CD4-positive, alpha-beta T cell treated with Interleukin-17A for 1 hour (primary cell): ENCODE measurements at places on chromosomes 3 and 15.
A peak's percentile ranks its signal among the peaks of the same experiment; 100 is the strongest.

DNA sequence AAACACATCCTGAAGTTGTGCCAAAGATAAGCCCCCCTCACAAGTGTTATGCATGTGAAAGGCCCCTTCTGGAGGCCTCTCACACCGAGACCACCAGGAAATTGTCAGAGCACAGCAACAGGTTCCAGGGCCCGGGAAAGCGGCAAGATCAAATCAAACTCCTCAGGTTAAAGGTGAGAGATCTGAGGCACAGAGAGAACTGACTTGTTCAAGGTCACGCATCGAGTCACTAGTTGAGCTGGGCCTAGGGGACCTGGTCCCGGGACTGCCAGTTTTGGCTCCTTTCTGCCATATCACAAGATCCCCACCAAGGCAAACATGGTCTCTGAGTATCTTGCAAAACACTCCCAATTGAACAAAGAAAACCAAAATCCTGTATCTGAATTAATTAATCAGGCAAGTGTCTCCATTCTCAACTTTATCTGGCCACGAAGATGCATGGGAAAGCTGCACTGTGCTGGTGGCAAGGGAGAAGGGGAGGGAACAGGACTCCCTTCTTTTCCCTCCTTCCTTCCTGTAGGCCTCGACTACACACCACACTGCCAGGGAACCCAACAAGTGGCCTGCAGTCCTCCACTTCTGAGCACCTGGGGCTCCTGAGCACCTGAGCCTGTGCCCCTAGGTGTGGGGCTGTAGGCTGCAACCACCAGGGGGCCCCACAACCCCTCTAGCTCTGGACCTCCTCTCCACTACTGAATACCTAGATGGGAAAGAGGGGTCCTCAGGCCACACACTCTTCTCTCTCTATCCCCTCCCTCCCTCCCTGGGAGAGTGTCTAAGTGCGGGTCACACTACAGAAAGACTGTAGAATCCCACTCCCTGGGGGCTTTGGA, 37.3 kb downstream of the ANP32A start:
- peak; percentile 68 for DNase-seq

- no peak for DNase-seq
Observed at GRCh38 chr15:43518197-43518761, 871 bp downstream of the MAP1A start.

- no peak for DNase-seq
Observed at GRCh38 chr3:50591196-50591741, 20.3 kb downstream of the CISH start.

GRCh38 chr3:186540835-186541226, 3.3 kb downstream of the CRYGS start:
- DNase-seq: no peak

- DNase-seq: no peak
Observed at GRCh38 chr15:35723120-35723847, 177.3 kb upstream of the DPH6 start.

- DNase-seq: no peak
Observed at GRCh38 chr3:172289583-172289982, 158.7 kb downstream of the GHSR start.

GRCh38 chr3:6601374-6601773, 259.5 kb upstream of the GRM7 start:
- no peak for DNase-seq

GRCh38 chr3:152051501-152052404, 178.3 kb downstream of the SUCNR1 start:
- no peak for DNase-seq

GRCh38 chr3:157807280-157807679, 298.9 kb downstream of the SHOX2 start:
- no peak for DNase-seq

DNA sequence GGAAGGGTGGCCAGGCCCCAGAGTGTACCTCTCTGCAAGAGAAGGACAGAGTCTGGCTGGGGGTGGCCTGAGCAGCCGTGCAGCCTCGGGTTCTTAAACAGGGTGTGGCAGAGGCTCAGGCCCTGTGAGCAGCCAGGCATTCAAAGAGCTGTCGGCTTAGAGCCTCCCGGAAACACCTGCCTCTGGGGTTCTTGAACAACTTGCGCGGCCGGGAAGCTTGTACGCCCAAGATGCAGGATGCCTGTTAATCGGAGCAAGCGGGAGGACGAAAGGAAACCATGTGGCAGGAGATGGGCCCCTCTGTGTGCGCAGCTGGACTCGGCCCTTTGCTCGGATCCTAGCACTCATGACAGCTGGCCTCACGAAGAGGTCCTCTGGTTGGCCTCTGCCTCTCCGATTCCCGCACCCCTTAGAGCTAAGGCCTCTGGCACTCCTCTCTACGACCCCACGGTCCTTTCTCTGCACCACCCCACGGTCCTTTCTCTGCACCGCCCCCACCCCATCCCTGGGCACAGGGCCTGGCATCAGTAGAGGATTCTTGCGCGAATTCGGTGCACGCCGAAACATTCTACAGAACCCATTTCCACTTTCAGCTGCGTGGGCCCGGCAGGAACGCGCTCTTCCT, 23.9 kb upstream of the TXNRD3 start:
- DNase-seq: no peak

DNA sequence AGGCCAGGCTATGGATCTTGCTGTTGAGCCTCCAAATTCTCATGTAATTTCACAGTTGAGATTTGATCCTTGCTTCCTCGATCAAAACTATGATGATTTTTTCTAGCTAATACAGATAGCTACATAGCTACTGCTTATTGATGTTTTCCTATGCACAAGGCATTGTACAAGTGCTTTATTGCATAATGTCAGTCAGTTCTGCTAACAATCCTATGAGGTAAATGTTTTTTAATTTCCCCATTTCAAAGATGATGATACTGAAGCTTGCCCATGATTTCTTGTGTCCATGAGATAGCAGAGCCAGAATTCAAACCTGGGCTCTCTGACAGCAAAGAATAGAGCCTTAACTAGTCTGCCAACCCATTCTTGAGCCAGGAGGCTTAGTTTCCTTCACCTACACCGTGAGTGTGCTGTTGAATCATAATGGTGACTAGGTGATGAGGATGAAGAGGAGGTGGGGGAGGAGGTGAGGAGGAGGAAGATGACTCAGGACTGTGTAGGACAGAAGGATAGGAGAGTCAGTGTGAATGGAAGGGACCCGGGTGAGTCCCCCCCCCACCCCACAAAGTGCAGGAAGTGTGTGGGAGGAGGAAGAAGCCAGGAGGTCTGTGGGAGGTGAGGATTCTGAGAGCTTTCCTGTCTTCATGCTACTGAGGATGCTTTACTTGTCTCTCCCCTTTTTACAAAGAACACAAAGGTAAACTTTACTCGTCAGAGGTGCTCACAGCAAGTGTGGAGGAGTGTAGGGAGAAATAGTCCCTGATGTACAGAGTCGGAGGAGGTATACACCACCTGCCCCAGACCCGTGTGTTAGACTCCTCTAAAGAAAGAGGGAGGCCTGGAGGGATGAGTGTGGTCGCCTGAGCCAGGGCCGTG, 3.6 kb downstream of the TAGLN3 start:
- peak; percentile 3 for DNase-seq

DNA sequence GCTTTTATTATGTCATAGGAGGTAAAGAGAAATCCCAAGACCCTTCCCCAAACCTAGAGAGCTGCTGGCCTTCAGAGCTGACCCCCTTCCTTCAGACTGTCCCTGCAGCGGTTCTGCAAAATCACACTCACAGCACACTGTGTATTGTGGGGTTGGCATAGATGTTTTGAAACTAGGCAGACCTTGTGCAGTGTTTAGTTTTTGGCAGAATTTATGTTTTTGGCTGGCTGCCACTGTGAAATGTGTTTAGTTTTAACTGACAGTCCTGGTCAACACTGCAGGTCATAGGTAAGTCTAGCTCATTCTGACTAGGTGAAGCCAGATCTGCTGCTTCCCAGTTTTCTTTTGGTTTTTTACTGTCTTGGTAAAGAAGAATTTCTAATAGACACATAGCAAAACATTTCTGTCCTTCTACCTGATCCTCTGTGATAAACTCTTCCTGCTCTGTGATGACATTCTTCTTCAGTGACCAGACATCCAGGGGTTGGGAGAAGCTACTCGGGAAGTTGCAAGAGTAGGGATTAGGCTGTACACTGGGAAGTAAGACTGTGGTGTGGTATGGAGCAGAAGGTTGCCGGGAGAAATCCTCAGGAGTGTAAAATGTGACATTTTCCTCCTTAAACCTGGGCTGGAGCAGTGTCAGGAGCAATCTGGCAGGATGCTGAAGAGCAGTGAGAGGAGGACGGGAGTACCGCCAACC, 209.6 kb upstream of the MCTP2 start:
- DNase-seq: no peak

- no peak for DNase-seq
Observed at GRCh38 chr15:32818758-32819447, 101.1 kb downstream of the GREM1 start.

- no peak for DNase-seq
Observed at GRCh38 chr3:187334904-187335303, 33.3 kb upstream of the RTP4 start.

DNA sequence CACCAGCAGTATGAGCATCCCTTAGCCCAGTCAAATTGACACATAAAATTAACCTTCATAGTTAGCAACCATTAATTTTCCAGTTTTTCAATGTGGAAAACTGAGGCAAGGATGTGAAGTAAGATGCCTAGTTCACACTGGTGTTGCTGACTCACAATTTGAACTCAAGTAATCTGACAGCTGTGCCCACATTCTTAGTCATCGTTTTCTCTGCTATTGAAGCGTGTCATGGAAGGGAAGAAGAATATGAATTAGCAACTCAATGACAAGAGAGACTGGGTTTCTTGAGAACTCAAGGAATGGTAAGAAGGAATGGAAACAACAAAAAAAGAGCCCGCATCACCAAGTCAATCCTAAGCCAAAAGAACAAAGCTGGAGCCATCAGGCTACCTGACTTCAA, 261.4 kb downstream of the EPHA3 start:
- DNase-seq: no peak

DNA sequence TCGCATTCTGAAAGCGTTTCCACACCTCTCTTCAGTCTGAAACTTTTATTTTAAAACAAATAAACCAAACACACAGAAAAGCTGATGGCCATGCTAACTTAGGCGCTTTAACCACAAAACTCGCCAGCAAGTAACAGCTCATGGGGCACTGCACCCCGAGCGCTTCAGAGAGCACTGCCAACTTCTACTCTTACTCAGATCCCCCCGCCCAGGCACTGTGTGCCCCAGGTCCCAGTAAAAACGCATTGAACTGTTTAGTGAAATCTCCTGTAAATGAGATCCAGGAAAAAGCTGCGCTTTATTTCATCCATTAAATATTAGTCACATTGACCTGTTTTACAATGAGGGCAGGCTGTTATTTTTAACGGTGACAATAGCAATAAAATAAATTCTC, 99.7 kb downstream of the LRIG1 start:
- DNase-seq: no peak

GRCh38 chr3:185144784-185145183, 8.1 kb downstream of the C3orf70 start:
- no peak for DNase-seq

GRCh38 chr3:65210026-65210814, 522.4 kb upstream of the ADAMTS9 start:
- DNase-seq: no peak

DNA sequence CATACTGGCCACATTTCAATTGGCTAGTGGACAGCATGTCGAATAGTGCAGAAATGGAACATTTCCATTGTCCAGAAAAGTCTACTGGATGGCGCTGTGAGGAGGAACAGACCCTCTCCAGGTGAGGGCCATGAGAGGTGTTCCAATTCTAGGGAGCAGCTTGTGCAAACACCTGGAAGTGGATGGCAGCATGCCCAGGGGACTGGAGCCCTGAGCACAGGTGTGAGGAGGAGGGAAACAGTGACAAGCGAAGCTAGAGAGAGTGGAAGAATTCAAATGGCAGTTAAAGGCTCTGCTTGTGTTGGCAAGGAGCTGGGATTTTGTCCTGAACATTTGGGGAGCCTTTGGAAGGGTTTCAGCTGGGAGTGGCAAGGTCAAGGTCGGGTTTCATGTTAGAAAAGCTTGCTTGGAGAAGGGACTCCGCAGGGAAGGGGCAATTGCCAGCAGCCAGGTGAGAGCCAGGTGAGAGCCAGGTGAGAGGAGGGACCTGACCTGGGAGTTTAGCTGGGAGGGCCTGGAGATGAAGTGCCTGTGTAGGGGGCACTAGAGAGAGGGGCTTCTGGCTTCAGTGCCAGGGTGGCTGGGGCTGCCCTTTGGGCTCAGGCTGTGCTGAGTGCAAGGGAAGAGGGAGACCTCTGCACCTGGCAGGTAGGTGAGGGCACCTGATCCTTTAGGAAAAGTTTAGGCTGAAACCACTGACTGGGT, 93.8 kb downstream of the LINGO1 start:
- no peak for DNase-seq

GRCh38 chr3:22366781-22367180, 615.8 kb upstream of the ZNF385D start:
- DNase-seq: no peak

DNA sequence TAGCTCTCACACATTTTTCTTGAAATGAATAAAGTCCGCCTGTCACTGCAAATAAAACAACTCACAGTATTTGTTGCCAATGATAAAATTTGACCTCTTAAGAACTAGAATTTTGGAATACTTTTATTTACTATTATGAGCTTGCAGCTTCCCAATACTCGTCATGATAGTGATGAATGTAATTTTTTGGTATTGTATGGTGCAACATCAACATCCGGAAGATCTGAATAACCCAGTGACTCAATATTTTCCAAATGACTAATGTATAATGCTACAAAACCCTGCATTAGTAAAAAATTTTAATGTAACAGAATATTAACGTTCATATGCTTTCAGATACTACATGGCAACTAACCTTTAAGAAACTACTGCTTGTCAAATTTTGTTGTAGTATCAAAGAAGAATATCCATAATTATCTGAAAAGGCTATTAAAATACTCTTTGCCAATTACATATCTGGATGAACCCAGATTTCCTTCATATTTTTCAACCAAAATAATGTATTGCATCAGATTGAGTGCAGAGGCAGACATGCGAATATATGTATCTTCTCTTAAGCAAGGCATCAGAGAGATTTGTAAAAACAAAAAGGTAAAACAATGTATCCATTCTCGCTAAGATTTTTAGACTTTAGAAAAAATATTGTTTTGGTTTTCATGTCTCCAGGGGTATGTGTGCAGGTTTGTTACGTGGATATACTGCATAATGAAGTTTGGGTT, 95.3 kb downstream of the IGF2BP2 start:
- no peak for DNase-seq

- no peak for DNase-seq
Observed at GRCh38 chr15:87829332-87830050, 427.0 kb downstream of the NTRK3 start.

GRCh38 chr3:97860364-97860763, 38.6 kb downstream of the CRYBG3 start:
- DNase-seq: no peak

DNA sequence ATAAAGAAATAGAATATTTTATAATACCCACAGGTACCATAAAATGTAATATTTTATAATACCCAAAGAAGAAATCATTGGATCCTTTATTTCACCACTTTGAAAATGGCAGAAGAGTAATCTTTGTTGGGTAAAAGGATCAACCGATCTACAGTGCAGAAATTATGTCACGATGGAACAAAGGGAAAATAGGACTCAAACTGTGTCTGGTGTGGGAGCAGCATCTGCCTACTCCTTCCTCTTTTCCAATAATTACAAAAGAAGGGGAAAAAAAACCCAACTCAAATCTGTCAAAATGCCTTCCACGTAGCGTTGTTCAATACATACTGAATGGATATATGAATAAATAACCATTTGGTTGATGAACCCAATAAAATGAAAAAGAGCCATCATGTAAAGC, 492.6 kb upstream of the TBL1XR1 start:
- DNase-seq: no peak

- DNase-seq: no peak
Observed at GRCh38 chr3:16243706-16244490, 20.8 kb downstream of the DPH3 start.
